Activated T-cell treated with anti-CD3 and anti-CD28 coated beads for 1 hour (primary cell): ENCODE measurements at places on chromosomes 5 and 9.

DNA sequence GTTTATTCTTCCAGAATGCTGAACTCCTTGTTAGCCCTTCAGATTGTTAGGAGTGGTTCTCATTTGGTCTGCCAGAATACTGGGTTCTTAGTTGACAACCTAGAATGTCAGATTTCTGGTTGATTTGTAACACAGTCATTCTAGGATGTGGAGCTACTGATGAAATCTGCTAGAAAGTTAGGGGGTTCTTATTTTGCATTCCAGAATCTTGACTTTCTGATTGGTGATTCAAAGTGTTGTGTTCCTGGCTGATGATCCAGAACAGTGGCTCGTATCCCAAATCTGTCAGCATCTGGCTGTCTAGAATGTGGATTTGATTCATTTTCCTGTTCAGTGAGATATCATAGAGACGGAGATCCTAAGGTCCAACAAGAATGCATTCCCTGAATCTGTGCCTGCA lies 21.9 kb downstream of the PTGS1 start:
- no peak for DNase-seq

GRCh38 chr9:15743512-15743911 lies 190.7 kb downstream of the CCDC171 start:
- no peak for DNase-seq

- DNase-seq, result no peak
Measured at GRCh38 chr5:120779674-120780073, 315.6 kb downstream of the PRR16 start.

- no peak for DNase-seq
Measured at GRCh38 chr9:749716-750115, 91.8 kb upstream of the DMRT1 start.

DNA sequence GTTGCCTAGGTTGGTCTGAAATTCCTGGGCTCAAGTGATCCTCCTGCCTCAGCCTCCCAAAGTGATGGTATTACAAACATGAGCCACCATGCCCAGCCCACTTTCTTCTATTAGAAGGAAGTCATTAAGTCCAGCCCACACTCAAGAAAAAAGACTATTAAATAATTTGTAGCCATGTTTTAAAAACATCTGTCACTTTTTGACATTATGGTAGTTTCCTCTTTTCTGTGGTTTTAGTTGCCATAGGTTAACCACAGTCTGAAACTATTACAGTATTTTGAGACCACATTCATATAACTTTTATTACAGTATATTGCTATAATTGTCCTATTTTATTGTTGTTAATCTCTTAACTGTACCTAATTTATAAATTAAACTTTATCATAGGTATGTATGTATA lies 31.9 kb upstream of the C5orf24 start:
- no peak for DNase-seq

DNA sequence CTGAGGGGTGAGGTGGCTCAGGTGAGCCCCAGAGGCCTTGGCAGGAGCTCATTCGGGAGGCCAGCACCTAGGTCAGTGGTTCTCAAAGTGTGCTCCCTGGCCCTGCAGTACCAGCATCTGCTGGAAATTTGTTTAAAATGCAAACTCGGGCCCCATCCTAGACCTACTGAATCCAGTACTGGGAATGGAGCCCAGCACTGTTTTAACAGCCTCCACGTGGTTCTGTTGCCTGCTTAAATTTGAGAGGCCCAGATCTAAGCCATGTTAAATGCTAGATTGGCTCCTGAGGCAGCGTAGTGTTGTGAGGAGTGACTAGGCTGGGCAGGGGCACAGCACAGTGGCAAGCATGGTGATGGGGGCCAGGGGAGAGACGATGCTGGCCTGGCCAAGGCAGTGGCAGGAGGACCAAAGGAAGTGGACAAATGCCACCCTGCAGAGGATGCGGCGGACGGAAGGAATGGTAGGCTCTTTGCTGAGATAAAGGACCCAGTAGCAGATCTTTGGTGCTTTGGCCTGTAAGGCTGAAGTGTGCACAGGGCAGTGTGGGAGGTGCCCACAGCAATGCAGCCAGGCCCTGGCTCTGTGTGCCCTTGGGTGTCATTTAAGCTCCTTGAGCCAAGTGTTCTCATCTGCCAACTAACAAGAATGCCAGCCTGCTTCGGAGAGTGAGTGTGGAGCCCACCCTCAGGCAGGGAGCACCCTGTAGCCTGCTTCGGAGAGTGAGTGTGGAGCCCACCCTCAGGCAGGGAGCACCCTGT lies 4.2 kb downstream of the PRR7 start:
- DNase-seq, result no peak

- DNase-seq, result no peak
Measured at GRCh38 chr9:99873531-99873930, 32.9 kb upstream of the STX17 start.

DNA sequence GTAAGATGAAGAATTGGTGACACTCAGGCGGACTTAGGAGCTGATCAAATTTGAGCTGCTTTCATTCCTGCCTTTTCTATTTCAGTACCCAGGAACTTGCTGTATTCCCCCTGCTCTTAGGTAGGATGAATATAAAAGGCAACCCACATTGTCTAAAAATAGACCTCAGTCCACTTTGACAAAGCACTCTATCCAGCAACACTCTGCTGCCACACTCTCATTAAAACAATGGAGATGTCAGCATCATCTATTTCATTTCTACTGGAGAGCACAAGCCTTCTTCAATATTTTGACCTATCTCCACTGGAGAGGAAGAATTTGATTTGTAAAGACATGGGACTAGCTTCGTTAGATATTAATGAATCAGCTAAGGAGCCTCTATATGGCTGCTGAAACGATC lies 468.4 kb downstream of the PTPRD start:
- no peak for DNase-seq

DNA sequence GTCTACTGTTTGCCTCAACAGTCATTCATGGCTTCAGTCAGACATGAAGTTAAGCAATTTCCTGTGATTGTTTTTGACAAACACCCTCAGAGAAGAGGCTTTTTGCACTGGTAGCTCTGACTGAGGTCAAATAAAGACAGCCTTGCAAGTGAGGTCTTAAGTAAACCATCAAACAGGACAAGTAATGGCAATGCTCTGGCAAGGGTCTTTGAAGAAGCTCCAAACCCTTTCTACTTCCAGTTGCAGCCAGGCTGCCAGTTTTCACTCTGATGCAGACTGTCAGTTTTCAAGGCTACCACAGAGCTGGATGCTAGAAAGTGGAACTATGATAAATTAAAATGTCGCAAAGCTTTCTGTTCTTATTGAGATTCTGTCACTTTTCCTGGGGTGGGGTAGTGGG lies 421.5 kb upstream of the PTGER4 start:
- no peak for DNase-seq

- no peak for DNase-seq
Measured at GRCh38 chr5:143601357-143601756, 197.9 kb upstream of the NR3C1 start.

DNA sequence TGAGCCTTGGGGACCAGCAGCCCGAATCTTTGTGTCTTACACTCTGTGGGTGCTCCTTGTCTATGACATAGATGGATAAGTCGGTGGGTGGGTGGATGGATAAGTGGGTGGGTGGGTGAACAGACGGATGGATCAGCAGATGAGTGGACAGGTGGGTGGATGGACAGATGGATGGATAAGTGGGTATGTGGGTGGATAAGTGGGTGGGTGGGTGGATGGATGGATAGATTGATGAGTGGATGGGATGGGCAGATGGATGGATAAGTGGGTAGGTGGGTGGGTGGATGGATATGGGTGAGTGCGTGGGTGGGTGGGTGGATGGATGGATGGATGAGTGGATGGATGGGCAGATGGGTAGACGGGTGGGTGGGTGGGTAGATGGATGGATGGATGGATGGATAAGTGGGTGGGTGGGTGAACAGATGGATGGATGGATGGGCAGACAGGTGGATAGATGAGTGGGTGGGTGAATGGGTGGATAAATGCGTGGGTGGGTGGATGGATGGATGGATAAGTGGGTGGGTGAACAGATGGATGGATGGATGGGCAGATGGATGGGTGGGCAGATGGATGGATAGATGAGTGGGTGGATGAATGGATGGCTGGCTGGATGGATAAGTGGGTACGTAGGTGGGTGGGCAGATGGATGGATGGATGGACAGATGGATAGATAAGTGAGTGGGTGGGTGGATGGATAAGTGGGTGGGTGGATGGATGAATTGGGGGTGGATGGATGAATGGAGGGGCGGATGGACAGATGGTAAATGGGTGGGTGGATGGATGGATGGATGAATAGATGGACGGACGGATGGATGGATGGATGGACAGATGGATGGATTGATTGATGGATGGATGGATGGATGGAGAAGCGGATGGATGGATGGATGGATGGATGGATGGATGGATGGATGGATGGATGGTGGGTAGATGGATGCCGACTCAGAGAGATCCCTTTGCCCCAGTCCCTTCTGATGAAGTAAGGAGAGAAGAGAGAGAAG lies 121.2 kb downstream of the VAV2 start:
- no peak for DNase-seq

DNA sequence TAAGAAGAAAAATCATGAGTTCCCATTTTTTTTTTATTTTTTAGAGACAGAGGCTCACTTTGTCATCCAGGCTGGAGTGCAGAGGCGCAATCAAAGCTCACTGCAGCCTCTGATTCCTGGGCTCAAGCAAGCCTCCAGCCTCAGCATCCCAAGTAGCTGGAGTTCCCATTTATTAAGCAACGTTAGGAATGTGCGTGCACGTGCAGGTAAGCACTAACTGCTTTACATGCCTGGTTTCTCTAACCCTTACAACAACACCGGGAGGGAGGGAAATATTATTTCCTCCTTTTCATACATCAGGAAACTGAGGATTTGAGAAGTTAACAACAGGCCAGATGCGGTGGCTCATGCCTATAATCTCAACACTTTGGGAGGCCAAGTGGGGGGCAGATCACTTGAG lies 16.3 kb upstream of the CDC23 start:
- DNase-seq, result no peak

DNA sequence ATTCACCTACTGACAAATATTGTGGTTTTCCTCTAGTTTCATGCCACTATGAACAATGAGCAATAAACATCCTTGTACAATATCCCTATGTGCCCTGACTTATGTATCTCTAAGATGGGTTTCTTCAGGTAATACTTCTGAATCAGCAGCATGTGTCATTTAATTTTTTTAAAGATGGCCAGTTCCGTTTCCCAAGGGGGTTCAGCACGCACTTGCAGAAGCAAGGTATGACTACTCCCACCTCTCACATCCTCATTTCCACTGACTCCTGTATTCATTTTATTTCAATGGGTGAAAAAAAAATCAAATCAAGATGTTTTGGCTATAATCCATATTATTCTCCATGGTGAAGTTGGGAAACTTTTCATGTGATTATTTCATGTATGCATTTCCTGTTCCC lies 14.7 kb upstream of the ADAMTS19 start:
- no peak for DNase-seq

- no peak for DNase-seq
Measured at GRCh38 chr9:98909935-98910334, 33.8 kb upstream of the COL15A1 start.

DNA sequence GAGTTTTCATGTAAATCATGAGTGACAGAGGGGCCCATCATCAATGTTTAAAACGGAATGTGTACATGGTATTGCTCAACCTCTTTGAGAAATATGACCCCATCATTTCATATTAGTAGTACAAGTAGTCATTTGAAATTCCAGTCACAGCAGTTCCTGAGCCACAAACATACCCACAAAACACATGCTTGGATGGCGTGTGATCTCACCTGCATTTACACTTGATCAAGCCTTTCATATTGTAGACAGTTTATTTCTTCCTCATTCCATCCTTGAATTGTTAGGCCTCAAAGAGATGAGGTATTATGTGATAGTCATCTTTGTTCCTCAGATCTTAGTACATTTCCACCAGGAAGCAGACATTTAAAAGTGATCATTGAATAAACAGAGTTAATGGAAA lies 96.8 kb upstream of the TAS2R1 start:
- DNase-seq, result no peak

GRCh38 chr5:116389601-116390000 lies 185.0 kb downstream of the SEMA6A start:
- DNase-seq, result no peak

- DNase-seq, result no peak
Measured at GRCh38 chr5:180603076-180603594, 11.8 kb upstream of the SCGB3A1 start.

- DNase-seq, result no peak
Measured at GRCh38 chr5:31811210-31811609, 172.3 kb downstream of the PDZD2 start.

DNA sequence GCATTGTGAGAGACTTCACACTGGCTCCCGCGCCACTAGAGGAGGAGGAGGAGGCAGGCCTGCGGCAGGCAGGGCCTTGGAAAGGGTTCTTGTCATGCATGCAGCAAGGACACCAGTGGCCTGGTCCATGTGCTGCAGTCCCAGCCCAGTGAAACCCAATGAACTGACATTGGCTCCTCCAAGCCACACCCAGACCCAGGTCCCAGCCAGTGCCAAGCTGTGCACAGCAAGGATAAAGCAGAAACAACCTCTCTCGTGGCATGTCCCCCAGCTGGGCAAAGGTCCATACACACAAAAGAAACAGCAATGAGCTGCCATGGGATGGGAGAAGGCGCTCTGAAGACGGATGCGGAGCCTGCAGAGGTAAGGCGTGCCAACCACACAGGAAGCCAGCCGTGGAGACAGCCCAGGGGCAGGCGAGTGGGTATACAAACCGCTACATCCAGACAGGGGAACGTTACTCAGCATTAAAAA lies 89.2 kb downstream of the SEMA4D start:
- DNase-seq, result peak; percentile 63

DNA sequence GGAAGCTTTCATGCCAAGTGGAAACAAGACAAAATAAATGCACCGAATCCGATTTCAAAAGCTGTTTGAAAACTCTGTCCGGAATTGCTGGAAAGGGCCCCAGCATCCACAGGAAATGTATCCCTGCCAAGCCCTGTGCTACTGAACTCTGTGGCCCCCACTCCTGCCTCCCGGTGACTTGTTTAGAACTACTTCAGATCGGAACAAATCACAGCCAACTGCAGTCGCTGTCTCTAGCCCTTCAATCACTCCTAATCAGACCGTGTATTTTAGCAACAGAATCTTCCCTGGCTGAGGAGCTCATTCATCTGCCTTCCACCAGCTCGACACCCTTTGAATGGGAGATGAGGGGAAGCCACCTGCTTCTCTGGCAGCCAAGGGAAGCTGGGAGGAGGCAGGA lies 94.1 kb downstream of the KCNIP1 start:
- no peak for DNase-seq

GRCh38 chr9:89446261-89446960 lies 51.5 kb downstream of the SEMA4D start:
- no peak for DNase-seq

GRCh38 chr9:75467142-75467541 lies 378.8 kb downstream of the OSTF1 start:
- no peak for DNase-seq

DNA sequence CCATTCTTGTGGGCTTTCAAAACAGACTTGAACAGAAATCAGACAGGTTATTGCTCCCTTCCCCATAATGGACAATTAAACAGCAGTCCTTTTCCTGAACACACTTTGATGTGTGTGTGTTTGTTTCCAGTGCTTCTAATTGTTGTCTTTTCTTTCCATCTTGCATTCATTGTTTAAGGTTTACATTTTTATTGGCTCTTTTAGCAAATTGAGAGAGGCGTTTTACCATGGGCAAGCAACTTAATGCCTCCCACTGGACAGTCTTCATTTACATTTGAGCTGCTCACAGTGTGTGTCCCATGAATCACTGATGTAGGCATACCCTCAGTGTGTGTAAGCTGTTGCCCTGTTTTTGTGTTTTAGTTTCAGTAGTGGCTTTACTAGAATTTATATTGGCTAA lies 25.0 kb downstream of the WDR36 start:
- DNase-seq, result no peak

GRCh38 chr5:141484641-141485311 lies at the start of gene PCDHGC4:
PCDHGC4 (plus strand) TSS chr5:141485030; CDS start chr5:141485174, 144 bp downstream.
- no peak for DNase-seq
